ENCODE measurements at places on chromosomes 3 and 15.

DNA sequence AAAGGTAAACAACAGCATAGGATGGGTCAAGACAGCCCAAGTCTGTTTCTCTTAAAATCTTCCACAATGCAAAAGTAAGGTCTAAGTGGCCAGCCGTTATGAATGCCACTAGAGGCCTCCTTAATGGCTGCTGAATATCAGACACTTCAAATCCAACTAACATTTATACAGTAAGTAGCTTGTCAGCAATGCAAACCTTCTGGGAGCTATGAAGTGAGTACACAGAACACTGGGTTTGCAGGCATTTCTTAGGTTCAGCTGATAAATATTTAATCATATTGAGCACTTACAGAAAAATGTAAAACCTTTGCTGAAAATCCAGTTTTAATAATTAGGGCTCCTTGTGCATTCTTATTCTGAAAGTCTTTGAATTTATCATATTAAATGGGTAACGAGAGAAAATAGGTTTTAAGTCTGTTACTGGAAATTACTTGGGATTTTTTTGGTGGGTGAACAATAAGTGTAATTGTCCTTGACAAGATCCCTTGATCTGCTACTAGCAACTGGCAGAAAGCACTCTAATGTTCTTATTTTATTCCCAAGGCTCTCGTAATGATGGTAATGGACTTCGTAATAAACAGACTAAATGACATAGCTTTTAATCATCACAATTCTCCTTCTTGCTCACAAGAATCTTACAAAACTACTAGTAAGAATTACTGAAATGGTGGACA is 141.7 kb upstream of the GPR149 start:
- no peak for DNase-seq

GRCh38 chr3:76352511-76353284 is 567.3 kb upstream of the ZNF717 start:
- no peak for DNase-seq

- no peak for DNase-seq
Measured at GRCh38 chr3:135930255-135930654, 35.3 kb upstream of the PPP2R3A start.

DNA sequence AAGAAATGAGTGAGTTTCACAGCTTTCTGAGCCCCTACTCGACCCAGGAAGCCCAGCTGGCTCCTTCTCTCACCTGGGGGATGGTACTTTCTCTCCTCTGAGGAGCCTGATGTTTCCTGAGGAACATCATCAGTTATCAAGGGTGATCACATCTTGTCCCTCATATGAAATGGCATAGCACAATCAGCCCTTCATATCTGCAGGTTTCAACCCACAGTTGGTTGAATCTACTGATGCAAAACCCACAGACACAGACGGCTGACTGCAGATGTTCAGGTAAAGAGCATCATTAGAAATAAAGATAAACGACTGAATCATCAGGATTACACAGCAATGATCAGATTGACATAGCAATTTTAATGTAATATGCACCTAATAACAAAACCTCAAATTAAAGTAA is 93.6 kb upstream of the OSTN start:
- DNase-seq, result no peak

- DNase-seq, result no peak
Measured at GRCh38 chr3:69997631-69998307, 1.8 kb upstream of the SAMMSON start.

GRCh38 chr15:90295270-90295648 is 29.8 kb downstream of the NGRN start:
- DNase-seq, result no peak

DNA sequence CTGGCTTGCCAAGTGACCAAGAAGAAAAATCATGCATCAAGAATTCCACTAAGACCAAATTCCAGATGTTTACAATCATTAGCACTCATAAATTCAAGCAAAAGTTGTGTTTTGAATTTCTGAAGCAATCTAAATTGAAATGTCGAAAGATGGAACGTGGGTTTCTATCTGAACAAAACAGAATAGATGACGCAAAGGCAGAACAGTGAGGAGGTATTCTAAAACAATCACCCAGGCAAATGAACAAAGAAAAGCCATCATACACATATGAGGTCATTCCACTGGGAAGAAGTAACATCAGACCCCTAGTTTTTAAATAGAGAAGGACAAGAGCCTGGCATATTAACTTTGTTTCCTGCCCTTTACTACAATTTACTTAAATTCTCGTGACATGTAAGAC is 58.0 kb downstream of the MCF2L2 start:
- DNase-seq, result no peak

- no peak for DNase-seq
Measured at GRCh38 chr15:84151205-84151931, 84.2 kb upstream of the GOLGA6L4 start.

GRCh38 chr15:29854413-29854812 is 32.1 kb upstream of the TJP1 start:
- no peak for DNase-seq
